Osteoblast (primary cell): ENCODE measurements at places on chromosomes 12 and 14. TPM values are rescaled to one million over a fixed set of nuclear protein-coding genes. Genes with fewer than 3 reads are reported as not detected.

- DNase-seq, result peak; percentile 30
These were observed 235.8 kb downstream of the KSR2 start for GRCh38 chr12:117732761-117733548.

GRCh38 chr12:113604666-113605065, 133.0 kb upstream of the LHX5 start:
- DNase-seq, result no peak

DNA sequence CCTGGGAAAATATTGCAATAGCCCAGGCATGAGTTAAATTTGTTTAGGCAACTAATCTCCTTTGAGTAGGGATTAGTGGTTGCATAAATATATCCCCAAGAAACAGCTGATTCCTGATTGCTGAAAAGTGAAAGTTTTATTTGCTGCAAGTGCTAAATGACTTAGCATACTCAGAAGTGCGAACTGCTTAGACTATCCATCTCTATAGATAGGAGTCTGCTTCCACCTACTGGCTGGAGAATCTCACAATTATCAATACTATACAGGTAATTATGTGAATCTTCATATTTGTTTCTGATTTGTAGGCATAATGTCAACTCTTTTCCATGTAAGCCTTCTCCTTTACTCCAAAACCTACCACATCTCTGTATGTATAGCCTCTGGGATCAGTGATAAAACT, 12.0 kb upstream of the SLCO1B3 start:
- no peak for DNase-seq

DNA sequence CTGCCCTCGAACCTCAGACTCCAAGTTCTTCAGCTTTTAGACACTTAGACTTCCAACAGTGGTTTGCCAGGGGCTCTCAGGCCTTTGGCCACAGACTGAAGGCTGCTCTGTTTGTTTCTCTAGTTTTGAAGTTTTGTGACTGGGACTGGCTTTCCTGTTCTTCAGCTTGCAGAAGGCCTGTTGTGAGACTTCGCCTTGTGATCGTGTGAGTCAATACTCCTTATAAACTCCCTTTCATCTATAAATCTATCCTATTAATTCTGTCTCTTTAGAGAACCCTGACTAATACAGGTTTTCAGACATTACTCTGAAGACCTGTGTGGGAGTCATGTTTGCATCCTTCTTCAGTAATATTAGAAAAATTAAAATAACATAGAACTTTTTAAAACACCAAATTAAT, 289.1 kb downstream of the RMST start:
- no peak for DNase-seq

GRCh38 chr14:23561873-23562821, 5.4 kb downstream of the AP1G2 start:
- DNase-seq, result peak; percentile 59

DNA sequence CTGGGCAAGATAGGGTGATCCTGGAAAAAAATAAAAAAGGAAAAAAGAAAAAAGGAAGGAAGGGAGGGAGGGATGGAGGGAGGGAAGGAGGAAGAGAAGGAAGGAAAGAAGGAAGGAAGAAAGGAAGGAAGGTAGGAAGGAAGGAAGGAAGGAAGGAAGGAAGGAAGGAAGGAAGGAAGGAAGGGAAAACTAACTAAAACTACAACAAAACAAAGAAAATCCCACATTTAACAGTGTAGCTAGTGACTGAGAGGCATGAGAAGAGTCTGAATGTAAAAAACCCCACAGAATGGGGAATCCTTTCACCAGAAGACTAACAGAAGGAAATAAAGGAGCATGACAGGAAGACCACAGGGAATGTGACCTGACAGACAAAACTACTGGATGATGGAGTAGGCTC, 345.7 kb downstream of the NOVA1 start:
- DNase-seq, result no peak

DNA sequence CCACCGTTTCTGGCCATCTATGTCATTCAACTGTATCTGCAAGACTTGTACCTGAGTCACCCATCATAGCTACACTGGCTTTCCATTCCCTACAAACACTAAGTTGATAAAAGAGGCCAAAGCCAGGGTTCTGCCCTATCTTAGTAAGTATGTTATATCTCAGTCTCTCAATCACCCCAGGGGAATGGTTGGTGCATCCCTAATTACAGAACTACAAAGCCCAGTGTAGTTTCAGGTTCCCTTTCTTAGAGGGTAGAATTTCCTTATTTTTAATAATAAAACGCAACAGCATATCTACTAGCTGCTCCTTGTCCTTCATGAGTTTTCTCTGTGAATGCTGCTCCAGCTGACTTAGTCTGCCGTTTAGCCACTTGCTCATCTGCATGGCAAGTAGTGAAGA, 57.6 kb downstream of the ST8SIA1 start:
- no peak for DNase-seq

- no peak for DNase-seq
These were observed 104.6 kb downstream of the ITPR2 start for GRCh38 chr12:26728205-26729050.

DNA sequence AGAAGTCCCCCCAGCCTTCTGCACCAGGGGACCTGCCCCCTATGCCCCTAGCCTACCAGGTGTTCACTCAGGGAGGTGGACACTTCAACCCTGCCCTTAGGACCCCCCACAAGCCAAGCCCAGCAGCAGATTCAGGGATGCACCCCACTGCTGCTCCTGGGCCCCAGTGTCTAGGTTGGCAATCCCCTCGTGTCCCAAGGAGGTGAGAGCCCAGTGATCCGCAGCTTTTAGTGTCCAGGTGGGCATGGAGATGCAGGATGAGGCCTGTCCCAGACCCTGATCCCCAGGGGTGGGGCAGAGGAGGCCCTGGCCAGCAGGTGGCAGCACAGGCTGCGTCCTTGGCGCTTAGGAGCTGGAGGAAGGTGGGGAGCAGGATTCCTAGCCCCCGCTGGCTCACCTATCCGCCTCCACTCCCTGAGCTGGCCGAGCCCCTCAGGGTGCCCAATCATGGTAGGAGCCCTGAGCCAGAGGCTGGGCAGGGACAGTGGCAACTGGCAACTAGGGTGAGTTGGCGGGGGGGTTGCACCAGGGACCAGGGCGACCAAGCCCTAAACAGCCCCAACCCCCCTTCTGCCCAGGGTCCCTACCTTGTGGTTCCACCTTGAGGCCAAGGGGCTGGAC, 4.1 kb downstream of the CKB start:
- DNase-seq, result peak; percentile 98

- DNase-seq, result peak; percentile 2
These were observed 24.8 kb downstream of the IL26 start for GRCh38 chr12:68200854-68201253.

- no peak for DNase-seq
These were observed 132.6 kb upstream of the ARHGAP5 start for GRCh38 chr14:31944256-31945073.

GRCh38 chr14:88992011-88992410, 167.6 kb downstream of the TTC8 start:
- DNase-seq, result no peak

DNA sequence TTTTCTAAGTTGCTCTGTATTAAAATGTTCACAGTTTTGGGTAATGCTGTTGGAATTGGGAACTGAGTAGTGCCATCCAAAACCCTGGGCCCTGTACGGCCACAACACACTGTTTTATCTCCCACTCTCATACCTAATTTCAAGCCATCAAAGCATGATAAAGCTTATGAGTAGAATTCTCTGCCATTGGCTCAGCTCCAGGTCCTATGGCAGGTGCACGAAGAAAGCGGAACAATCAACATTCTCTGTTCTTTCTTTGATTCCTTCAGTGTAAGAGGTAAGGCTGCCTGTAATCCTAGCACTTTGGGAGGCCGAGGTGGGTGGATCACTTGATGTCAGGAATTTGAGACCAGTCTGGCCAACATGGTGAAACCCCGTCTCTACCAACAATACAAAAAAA, 394.9 kb downstream of the CCDC91 start:
- DNase-seq, result no peak

DNA sequence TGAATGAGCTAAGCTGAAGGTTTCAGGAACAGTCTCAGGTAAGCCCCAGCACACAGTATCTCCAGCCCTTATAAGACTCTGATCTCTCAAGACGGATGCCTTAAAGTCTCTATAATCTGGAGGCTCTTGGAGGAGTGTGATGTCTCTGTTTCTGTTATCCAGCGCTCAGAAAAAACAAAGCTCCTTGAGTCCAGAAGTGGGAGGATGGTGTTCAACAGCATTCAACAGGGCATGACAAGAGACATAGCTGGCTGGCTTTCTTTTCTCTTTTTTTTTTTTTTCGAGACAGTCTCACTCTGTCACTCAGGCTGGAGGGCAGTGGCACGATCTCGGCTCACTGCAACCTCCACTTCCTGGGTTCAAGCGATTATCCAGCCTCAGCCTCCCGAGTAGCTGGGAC, 31.6 kb upstream of the TESC start:
- DNase-seq, result no peak

GRCh38 chr14:76919431-76920330, 93.5 kb downstream of the LRRC74A start:
- DNase-seq, result peak; percentile 83

DNA sequence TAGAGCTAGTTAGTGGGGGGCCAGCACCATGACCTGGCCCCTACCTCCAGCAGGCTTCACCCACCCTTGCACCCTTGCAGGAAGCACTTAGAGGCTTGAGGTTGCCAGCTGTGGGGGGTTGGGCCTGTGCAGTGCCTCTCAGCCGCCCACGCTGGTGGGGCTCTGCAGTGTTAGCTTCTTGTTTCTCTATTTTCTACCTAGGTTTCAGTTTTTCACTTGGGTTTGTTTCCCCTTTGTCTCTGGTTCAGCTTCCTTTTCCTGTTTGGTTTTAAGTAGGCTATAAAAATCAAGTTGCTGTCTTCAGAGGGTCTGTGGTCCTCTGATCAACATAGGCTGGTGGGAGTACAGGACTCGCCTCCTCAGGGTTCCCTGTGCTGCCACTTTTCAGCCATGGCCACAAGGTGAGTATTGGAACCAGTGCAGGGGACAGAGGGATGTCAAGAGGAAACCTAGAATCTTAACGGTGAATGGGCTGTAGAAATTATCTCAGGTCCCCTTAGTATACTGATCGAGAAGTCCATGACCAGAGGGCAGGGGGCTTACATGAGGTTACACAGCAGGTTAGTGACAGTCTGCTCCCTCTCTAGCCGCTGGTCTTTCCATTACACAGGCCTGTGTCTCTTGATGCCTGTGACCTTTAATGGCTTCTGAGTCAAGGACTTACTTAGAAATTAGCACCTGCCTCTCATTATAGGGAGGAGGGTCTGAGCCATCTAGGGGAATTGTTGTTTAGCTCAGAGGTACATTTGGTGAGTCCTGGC, at the start of gene EVL:
Gene EVL, plus strand, starts transcription at position 312 of the 761 bp plus-strand sequence. Its CDS starts 79 bp downstream, at position 391.
- no peak for DNase-seq

- DNase-seq, result no peak
These were observed 1322.5 kb downstream of the FSCB start for GRCh38 chr14:43184540-43184939.

DNA sequence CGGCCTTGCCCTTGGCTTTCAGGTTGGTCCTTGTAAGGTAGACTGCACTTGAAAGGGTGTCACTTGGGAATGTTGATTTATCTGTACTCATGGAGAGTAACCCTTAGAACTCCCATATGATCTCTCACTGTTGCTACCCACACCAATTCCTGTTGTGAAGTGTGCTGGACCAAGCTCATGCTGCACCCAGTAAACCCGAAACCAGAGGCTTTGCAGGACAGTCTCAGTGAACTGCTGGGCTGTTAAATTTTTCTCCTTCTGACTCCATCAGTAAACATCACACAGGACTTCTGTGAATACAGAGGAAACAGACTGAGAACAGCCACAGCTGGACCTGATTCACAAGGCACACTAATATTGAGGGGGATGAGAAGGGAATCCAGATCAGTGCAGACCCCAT, 783.0 kb downstream of the TMEM121 start:
- no peak for DNase-seq

- peak; percentile 95 for DNase-seq
These were observed 122.7 kb downstream of the SLC38A6 start for GRCh38 chr14:61103541-61104339.

DNA sequence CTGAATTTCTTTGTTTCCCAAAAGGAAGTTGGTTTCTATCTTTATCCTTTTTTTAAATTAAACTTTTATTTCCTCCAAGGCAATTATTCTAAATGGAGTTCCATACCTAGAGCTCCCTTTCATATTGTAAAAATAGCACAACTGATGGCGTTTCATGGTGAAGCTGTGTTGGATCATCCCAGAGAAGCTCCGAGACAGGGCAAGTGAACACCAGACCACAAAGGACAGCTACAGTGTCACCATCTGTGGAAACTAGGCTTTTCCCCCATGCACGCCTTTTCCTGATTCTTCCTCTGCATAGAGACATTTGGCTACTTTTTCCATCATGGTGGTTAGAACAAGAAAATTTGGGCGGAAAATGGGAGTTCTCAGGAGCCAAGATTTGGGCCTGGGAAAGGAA, 12.7 kb downstream of the TPCN1 start:
- DNase-seq, result no peak

GRCh38 chr12:50922820-50923219, 29.5 kb upstream of the HIGD1C start:
- DNase-seq, result no peak

DNA sequence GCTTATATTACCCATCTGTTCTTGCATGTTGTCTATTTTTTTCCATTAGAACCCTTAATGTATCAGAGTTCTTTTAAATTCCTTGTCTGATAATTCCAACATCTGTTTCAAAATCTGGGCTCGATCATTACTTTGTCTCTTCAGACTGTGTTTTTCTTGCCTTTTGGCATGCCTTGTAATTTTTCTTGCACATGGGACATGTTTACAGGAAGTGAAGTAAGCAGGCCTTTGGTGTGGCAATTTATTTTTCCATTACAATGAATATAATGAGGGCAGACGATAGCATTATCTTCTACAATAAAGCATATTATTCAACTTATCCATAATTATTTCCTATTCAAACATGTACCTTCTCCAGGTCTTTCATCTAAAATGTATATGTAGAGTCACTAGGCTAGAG, 48.3 kb downstream of the STXBP6 start:
- no peak for DNase-seq

DNA sequence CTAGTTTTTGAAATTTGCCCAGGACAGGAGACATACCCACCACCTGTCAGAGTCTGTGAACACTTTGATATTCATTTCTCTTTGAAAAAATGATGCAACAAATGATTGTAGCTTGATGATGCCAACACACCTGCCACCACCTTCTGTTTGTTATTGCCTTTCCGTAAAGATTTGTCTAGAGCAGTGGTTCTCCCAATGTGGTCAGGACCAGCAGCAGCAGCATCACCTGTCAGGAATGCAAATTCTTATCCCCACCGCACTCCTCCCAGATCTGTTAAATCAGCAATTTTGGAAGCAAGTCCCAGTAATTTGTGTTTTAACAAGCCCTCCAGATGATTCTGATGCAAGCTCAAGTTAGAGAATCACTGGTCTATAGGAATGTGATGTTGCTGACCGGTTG, 9.9 kb downstream of the CCDC175 start:
- no peak for DNase-seq

- no peak for DNase-seq
These were observed 9.3 kb downstream of the PEBP1 start for GRCh38 chr12:118145113-118145797.

Gene KLRG1
- under 0.01 and 0.29 TPM in 2 replicates for total RNA-seq

Gene UNC119B
- total RNA-seq, result 23.2 and 24.5 TPM in 2 replicates

Gene KRT3
- total RNA-seq, result not detected in 2 replicates

Gene ST8SIA1
- 6.2 TPM in 2 replicates for total RNA-seq

Gene TAS2R31
- 7.2 and 9.7 TPM in 2 replicates for total RNA-seq

Gene AVPR1A
- total RNA-seq, result not detected in 2 replicates

Gene SIRT4
- total RNA-seq, result 1.1 and 1.2 TPM in 2 replicates

Gene TAS2R13
- 2.9 and 3.8 TPM in 2 replicates for total RNA-seq

Gene CLEC9A
- total RNA-seq, result not detected in 2 replicates

Gene SLC4A8
- total RNA-seq, result 1.2 and 2.9 TPM in 2 replicates

Gene EEF1AKMT3
- 8.3 and 8.8 TPM in 2 replicates for total RNA-seq

Gene BATF
- 0.59 and 0.72 TPM in 2 replicates for total RNA-seq

Gene KRT7
- 20.9 and 27.9 TPM in 2 replicates for total RNA-seq
